ENCODE measurements at places on chromosomes 2 and 18.
A peak's percentile ranks its signal among the peaks of the same experiment; 100 is the strongest.

DNA sequence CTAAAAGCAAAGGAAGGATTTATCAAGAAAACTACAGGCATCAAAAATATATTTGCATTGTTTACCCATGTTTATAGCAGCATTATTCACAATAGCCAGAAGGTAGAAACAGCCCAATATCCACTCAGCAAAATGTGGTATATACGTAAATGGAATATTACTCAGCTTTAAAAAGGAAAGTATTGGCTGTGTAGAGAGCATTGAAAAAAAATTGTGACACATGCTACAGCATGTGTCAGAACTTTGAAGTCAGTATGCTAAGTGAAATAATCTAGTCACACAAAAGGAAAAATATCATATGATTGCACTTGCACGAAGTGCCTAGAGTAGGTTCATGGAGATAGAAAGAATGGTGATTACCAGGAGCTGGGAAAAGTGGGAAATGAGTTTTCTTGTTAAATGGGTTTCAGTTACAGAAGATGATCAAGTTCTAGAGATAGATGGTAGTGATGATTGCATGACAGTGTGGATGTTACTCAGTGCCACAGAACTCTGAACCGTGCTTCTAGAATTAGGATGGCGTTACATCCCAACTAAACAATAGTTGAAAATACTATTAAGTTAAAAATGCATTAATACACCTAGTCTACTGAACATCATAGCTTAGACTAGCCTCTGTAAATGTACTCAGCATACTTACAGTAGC lies 20.1 kb downstream of the ANKRD12 start:
- DNase-seq: no peak
- no peaks in the 10 kb centered on the region for H3K36me3 ChIP-seq
- H3K27me3 ChIP-seq: no peaks in the 10 kb centered on the region
- peaks cover 8% of the 10 kb centered on the region for H3K4me1 ChIP-seq

- no peaks in the 10 kb centered on the region for H3K4me1 ChIP-seq
- H3K36me3 ChIP-seq: no peaks in the 10 kb centered on the region
- H3K27ac ChIP-seq: no peak overlapping the region
Measured at GRCh38 chr2:168210216-168210894, 37.0 kb downstream of the STK39 start.

DNA sequence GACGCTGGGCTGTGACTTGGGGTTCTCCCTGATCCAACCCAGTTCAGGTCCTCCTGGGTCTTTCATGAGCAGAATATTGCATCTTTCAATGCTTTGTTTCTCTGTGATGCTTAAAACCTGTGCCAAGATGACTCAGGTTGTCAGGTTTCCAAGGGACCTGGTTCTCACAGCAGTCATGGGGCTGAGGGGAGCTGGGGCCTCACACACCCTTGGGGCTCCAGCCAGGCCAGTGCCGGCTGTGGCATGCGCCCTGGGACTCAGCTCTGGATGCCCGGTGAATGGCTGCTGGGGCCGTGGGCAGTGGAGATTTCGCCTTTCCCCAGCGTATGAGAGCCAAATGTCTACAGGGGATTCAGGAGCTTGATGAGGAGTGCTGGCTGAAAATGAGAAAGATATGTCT lies 29.6 kb downstream of the EDAR start:
- H3K27me3 ChIP-seq: no peaks in the 10 kb centered on the region
- no peak for DNase-seq
- no peak overlapping the region for H3K4me3 ChIP-seq
- H3K4me1 ChIP-seq: no peaks in the 10 kb centered on the region
- no peak overlapping the region for H3K27ac ChIP-seq

- peak overlapping the region; percentile 61 for H3K4me3 ChIP-seq
- H3K27me3 ChIP-seq: no peaks in the 10 kb centered on the region
- peak overlapping the region; percentile 94 for H3K27ac ChIP-seq
Measured at GRCh38 chr2:186486651-186487647, 889 bp downstream of the ZC3H15 start.

DNA sequence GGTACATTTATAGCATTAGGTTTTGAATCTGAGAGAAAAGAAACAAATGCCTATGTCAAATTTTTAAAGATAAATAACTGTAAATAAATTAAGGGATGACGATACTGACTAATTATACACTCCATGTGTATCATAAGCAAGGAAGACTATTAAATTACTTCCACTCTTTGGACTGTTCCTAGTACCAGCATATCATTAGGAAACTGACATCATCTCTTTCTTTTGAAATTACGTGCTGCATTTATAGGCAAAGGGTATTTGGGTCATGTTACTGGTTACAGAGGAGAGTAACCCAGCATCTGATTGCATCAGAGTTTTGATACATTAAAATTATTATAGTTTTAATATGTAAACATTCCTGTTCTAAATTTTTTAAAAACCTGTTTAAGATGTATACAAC lies 309.7 kb downstream of the XIRP2 start:
- no peak overlapping the region for H3K4me3 ChIP-seq
- H3K36me3 ChIP-seq: no peaks in the 10 kb centered on the region
- no peaks in the 10 kb centered on the region for H3K27me3 ChIP-seq
- DNase-seq: no peak
- H3K4me1 ChIP-seq: no peaks in the 10 kb centered on the region

GRCh38 chr18:62066102-62066818 lies 120.6 kb downstream of the PIGN start:
- no peaks in the 10 kb centered on the region for H3K27me3 ChIP-seq
- no peaks in the 10 kb centered on the region for H3K36me3 ChIP-seq
- no peak for DNase-seq
- no peak overlapping the region for H3K27ac ChIP-seq
- H3K4me3 ChIP-seq: no peak overlapping the region
- no peaks in the 10 kb centered on the region for H3K4me1 ChIP-seq
